Islet precursor cell (in vitro differentiated cells): ENCODE measurements at places on chromosomes 13 and 19.

DNA sequence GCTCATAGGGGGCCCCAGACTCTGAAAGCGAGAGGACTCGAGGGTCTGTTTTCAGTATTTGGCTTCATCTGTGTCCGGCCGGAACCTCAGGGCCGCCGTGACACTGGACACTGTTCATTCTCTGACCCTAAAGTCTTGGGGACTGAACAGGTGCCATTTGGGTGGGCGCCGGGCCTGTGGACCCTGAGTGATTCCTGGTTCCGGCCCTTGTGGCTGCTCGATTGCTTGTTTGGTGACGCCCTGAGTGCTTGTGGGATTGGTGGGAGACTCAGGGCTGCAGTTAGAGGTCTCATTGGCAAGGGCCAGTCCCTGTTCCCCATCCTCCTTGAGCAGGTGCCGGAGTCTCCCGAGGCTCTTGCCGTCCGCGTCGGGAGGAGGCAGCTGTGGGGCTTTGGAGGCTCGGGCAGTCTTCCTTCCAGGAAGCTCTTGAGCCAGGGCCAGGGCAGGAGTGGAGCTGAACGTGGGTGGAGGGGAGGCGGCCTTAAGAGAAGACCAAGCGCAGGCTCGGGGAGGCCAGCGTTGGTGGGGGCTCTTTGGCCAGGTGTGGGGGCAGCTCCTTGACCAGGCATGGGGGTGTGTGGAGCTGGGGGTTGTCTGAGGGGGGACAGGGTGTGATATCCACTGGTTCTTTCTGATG is 4.7 kb downstream of the PTBP1 start:
- peak; percentile 54 for DNase-seq

DNA sequence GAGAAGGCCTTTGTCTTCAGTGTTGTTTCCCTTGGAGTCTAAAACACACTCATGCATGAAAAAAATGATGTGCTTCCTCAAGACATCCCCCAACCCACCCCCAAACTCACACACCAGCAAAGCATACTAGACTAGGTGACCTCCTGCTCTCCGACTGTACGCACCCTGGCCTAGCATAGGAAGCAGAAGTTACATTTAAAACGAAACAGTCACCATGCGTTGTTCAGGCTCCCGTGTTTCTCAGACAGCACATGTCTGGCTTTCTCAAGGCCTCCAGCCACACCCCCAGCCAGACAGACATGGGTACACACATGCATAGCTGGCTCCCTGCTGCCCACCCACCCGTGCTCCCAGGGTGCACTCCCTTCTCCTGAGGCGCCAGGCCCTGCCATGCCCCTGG is 28.7 kb upstream of the C1QTNF9 start:
- DNase-seq = no peak

DNA sequence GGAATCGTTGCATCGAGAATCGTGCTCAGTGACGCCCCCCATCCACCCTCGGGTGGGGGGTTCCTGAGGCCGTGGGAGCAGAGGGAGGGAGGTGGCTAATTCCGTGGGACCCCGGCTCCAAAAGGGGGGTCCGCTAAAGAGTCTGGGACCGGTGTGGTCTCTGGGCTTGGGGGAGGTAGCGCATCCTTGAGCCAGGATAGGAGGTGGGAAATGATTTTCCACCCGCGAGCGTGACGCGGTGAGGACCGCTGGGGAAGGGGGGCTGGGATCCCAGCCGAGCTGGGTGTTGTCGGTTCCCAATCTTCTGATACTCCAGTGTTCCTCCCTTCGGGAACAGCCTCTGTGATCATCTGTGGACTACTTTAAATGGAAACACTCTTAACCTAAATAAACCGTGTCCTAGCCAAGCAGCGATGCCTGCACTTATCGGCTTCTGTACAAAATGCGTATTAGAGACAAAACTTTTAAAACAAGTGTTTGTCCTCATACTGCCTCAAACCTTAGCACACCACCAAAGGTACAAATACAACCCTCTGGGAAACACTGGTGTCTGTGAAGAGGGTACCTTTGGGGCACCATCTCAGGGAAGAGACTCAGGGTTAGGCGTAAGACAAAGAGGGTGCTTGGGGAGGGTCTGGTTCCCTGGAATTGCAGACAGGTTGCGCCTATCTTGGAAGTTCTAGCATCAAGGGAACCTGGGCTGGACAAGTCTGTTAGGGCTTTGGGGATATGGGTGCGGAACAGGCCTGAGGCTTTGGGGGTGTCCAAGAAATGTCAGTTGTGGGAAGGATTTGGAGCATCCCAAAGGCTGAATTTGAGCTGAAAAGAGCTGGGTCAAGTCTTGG is 16.0 kb downstream of the KCNC3 start:
- DNase-seq = no peak

GRCh38 chr19:48102870-48103751 is 7.5 kb downstream of the PLA2G4C start:
- DNase-seq = no peak

GRCh38 chr13:33227927-33228647 is 57.5 kb downstream of the STARD13 start:
- no peak for DNase-seq
